ENCODE measurements at places on chromosomes 7 and 10.

DNA sequence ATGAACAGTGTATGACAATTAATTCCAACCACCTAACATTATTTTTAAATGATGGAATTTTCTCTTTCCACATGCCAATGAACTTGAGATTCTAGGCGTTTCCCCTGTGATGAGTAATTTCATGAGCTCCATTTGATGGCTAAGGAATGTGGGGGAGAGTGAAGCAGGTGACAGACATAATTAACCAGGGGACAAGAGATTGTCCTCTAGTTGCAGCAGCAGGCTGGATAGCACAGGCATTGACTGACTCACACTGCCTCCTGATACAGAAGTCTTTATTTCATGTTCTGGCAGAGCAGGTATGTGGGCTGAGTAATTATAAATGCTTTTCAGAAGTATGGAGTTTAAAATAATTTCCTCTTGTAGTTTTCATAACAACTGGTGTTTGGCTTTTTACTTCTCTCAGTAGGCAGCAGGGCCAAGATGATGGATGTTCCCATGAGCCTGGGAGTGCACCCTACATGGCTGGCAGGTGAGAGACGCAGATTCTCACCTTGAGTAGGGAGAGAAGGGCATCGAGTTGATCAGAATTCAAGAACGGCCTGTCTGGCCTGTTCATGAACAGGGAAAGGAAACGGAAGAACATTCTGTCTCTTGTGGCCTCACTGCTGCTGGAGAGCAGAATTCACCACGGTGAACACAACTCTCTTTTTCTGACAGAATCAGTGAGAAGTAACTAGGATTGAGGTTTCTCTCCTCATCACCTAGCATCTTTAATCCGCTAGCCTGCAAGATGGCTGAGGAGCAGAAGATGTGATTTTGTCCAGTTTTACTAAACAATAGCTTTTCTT lies 118.8 kb downstream of the AOAH start:
- DNase-seq, result no peak

GRCh38 chr7:44755698-44756627 lies 7.3 kb downstream of the ZMIZ2 start:
- DNase-seq, result no peak

GRCh38 chr10:55410415-55410885 lies 609.4 kb upstream of the PCDH15 start:
- DNase-seq, result no peak

DNA sequence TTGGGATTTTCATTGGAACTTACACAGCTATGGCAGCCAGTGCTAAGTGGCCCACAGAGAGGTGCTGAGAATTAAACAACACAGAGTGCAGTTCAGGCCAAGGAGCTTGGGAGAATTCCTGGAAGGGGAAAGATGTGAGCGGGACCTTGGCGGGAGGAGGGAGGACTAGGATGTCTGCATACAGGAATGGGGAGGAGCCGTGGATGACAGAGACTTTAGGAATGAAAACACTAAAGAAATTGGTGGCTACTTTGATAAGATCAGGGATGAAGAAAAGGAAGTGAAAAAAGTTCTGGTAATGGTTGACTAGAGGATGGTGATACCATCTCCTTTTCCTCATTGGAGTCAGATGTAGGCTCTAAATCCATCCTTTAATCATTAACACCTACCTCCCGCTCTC lies 234.2 kb upstream of the FZD8 start:
- no peak for DNase-seq

DNA sequence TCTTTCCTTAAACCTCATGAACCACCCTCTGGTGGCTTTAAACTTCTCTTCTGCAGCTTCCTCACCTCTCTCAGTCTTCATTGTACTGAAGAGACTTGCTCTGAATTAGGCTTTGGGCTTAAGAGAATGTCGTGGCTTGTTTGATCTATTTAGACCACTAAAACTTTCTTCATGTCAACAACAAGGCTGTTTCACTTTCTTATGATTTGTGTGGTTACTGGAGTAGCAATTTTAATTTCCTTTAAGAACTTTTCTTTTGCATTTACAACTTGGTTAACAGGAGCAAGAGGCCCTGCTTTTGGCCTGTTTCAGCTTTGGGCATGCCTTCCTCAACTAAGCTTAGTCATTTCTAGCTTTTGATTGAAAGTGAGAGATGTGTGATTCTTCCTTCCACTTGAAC lies 38.1 kb upstream of the CDHR3 start:
- no peak for DNase-seq

- no peak for DNase-seq
These were observed 138.5 kb downstream of the SEMA3A start for GRCh38 chr7:84055904-84056605.

DNA sequence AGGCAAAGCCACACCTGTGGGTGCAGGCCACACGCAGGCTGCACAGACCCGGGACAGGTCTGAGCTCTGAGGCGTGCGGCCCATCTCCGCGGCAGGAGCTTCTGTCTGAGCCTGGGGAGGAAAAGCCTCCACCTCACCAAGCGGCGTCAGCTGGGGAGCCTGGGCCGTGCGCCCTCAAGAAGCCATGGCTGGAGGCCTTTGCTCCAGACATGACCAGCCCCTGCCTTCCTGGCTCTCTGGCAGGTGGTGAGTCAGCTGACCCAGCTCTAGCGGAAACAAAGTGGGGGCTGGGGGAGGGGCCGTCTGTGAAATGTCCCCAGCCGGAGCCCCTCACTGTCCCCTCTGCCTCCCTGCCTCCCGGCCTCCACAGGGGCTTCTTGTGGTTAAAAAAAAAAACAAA lies 12.5 kb downstream of the GPER1 start:
- DNase-seq, result no peak

All from activated CD8-positive, alpha-beta memory T cell treated with anti-CD3 and anti-CD28 coated beads for 24 hours (primary cell).